ENCODE measurements at places on chromosomes 1 and 21. TPM values are rescaled to one million over a fixed set of nuclear protein-coding genes. Genes with fewer than 3 reads are reported as not detected.

TDRD5 gene
- 0.88 TPM for total RNA-seq

CELA2B gene
- total RNA-seq = not detected

DNA sequence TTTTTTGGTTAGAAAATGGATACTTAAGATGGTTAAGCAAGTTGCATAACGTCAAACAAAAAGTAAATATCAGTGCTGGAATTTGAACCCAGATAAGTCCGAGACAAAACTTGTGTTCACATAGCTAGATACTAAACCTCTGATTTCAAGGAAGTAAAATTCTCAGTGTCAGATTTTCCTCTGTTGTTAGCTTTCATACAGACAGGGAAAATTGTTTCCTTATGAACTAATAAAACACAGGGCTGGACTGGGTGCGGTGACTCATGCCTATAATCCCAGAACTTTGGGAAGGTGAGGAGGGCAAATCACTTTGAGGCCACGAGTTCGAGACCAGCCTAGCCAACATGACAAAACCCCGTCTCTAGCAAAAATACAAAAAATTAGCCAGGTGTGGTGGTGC, 51.3 kb downstream of the PCNX2 start:
- no peak overlapping the region for H3K4me3 ChIP-seq
- H3K4me1 ChIP-seq = no peaks in the 10 kb centered on the region
- no peak for DNase-seq
- no peak overlapping the region for H3K27ac ChIP-seq

RORC gene
- not detected for total RNA-seq

ADGRL4 gene
- total RNA-seq = 11.8 TPM

CELA2A gene
- total RNA-seq = not detected

PRMT6 gene
- total RNA-seq = 29.4 TPM

DNA sequence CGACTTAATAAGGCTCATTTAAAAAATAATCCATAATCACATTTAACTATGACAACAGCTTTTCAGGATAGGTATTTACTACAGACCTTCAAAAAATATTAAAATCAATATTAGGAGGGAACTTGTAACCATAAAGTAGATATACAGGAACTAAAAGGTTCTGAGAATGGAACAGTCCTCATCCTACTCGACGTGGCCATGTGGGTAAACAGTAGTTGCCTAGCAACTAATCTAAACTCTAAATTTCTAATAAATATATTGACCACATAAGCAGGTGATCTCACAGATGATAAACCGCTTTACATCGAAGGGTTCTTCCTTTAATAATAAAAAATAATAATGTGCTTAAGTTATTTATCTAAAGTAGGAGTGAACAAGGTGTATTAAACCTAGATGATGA, 7.9 kb downstream of the AKT3 start:
- no peaks in the 10 kb centered on the region for H3K36me3 ChIP-seq
- no peak overlapping the region for H3K27ac ChIP-seq
- H3K27me3 ChIP-seq = no peaks in the 10 kb centered on the region
- no peak overlapping the region for H3K4me3 ChIP-seq
- DNase-seq = no peak

- H3K27me3 ChIP-seq = no peaks in the 10 kb centered on the region
- no peaks in the 10 kb centered on the region for H3K36me3 ChIP-seq
- no peaks in the 10 kb centered on the region for H3K4me1 ChIP-seq
- no peak overlapping the region for H3K4me3 ChIP-seq
- DNase-seq = no peak
These were observed 107.6 kb downstream of the FASLG start for GRCh38 chr1:172766462-172766861.

- DNase-seq = no peak
- no peaks in the 10 kb centered on the region for H3K27me3 ChIP-seq
- H3K36me3 ChIP-seq = peaks cover 10% of the 10 kb centered on the region
- H3K27ac ChIP-seq = peak overlapping the region; percentile 88
- H3K4me1 ChIP-seq = peaks cover 53% of the 10 kb centered on the region
These were observed 3.9 kb downstream of the C1orf198 start for GRCh38 chr1:230864441-230864840.

- H3K27me3 ChIP-seq = peaks cover 4% of the 10 kb centered on the region
- H3K4me3 ChIP-seq = no peak overlapping the region
- H3K4me1 ChIP-seq = peaks cover 12% of the 10 kb centered on the region
- no peak for DNase-seq
- no peak overlapping the region for H3K27ac ChIP-seq
These were observed 165.0 kb downstream of the TNR start for GRCh38 chr1:175578425-175578824.
